Right lung (tissue), 10 donors: ENCODE measurements at places on chromosomes 5 and 9.

DNA sequence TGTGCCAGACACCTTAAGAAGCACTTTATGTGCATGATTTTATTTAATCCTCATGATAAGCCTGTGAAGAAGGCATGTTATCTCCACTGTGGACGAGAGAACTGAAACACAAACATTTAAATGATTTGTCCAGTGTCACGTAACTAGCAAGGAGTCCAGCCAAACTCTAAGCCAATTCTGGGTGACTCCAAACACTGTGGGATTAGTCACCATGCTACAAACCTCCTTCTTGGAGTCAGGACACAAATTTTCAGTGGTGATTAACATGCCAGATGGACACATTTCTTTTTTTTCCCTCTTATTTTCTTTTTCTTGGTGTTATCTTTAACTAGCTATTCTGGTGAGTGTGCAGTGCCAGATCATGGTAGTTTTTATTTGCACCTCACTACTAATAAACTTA lies 316.8 kb downstream of the NDUFS4 start:
- no peak for DNase-seq

GRCh38 chr5:37615184-37615583 lies 224.7 kb downstream of the GDNF start:
- DNase-seq: no peak

DNA sequence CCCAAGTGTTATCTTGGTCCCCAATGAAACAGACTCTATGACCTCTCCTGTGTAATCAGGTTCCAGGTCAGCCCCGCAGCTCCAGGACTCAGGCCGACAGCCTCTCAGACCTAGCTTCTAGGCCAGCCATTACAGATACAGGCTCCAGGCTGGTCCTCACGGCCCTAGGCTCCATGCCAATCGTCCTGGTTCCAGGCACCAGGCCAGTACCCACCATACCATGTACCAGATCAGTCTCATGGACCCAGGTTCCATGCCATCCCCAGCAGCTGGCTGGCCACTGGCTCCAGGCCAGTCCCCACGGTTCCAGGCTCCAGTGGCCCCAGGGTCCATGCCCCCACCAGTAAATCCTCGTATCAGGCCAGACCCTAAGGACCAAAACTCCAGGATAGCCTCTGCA lies 1326.6 kb upstream of the C9orf72 start:
- no peak for DNase-seq

DNA sequence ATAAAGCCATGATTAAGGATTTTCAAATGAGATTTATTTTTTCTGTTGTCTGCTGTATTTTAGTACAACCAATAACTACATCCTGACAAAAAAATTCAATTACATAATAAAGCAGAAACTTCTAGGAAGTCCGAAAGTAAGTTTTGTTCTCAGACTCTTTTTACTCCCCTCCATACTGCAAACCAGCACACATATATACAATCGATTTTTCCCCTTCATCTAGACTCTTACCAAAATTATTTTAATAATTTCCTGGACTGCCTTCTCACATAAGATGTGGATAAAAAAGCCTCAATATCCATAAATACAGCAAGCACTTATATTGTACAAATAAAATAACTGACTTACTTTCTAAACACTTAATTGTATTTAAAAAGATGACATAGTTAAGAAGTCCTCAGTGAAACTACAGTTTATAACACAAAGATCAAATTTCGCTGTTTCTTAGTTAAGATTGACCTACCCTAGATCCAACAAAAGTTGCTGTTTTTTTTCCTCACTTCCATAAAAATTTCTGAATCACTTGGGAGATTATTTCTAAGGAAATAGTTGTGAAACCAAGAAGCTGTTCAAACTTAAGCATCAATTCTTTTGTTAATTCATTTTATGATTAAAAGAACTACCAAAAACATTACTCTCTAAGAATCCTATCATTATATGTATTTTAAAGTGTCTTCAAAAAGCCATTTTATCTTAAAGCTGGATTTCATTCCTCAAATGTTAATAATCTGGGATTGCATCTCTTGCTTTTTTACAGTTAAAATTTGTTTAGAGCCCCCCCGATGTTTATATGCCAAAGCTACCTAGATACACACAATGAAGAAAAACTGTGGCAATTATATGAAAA lies 74.7 kb upstream of the IFNE start:
- no peak for DNase-seq

GRCh38 chr5:135894276-135894675 lies 1.4 kb downstream of the IL9 start:
- peak; percentile 11 for DNase-seq

GRCh38 chr5:139962445-139962844 lies 80.7 kb downstream of the NRG2 start:
- no peak for DNase-seq

DNA sequence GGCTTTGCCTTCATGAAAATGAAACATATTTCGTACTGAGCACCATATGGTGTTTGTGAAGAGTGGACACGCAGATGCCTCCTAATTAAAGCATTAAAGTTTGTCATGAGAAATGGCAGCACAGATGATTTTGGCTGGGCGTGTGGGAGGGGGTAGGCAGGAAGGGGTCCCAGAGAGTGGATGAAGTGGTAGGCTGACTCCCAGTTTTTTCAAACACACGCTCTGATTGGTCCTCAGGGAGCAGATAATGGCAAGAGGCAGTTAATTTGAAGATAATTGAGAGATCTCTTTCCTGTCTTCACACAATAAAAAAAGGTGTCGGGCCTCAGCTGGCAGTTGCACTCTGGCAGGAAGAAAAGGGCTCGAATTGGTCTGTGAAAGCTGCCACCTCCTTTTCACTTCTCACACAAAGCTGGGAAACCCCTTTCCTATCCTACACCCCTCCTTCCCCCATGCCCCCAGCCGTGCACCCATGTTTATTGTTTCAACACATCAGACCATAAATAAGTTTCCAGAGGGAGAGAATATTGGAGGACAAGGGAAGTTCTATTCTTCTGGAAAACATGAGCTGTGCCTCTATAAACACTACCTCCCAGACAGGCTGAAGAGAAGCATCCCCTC lies 429.6 kb downstream of the ARHGEF28 start:
- DNase-seq: no peak

GRCh38 chr5:58505971-58506640 lies 14.9 kb downstream of the GAPT start:
- DNase-seq: no peak

- no peak for DNase-seq
Measured at GRCh38 chr5:80864706-80865435, 95.3 kb upstream of the RASGRF2 start.

- DNase-seq: no peak
Measured at GRCh38 chr9:78958892-78959291, 612.9 kb upstream of the TLE4 start.

GRCh38 chr5:25362799-25363198 lies 718.0 kb upstream of the CDH10 start:
- DNase-seq: no peak

DNA sequence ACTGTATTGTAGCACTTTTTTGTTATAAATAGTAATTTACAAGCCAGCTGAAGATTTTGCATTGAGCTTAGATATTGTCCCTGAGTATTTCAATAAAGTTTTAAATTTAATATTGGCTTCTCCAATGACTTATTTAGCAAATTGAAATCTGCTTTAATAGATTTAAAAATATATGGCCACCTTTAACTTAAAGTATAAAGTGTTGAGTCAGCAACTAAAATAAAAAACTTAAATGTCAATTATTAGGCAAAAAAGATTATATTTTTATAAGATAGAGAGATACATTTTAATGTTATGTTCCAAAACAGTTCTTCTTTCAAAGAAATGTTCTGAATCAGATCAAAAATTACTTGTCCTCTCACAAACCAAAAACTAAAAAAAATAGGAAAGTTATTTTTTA lies 60.7 kb downstream of the OSMR start:
- DNase-seq: no peak

DNA sequence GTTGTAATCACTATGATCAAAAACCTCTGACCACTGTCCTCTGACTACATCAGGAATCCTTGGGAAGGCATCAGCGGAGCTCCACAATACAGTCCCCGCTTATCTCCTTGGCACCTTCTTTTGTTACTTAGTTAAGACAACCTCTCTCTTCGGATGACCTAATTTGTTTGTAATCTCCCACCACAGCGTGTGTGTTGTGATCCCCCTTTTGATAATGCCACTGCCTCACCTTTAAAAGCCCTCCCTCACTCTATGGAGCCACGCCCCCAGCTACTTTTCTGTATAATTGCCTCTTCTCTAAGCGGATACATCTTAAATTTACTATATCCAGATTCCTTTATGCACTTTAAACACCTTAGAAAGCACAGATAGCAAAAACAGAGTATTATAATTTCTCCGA lies 35.9 kb downstream of the OR2Y1 start:
- no peak for DNase-seq

DNA sequence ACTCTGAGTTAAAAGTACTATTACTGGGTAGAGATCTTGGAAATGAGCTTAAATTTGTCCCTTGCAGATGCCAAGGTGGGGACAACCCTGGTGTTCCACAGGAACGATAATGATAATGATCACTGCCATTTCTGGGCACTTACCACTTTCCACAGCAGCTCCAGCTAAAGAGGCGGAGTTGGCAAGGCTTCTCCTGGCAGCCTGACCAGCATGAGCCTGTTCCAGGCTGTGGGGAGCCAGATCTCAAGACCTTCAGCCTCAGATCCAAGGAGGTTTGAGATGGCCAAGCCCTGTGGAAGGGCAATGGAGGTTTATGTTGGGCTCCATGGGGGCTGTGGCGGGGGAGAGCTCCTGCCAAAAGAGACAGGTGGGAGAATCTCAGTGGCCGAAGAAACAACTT lies 244.9 kb upstream of the MVB12B start:
- DNase-seq: no peak

- no peak for DNase-seq
Measured at GRCh38 chr5:172692981-172693380, 51.9 kb downstream of the NEURL1B start.

- DNase-seq: no peak
Measured at GRCh38 chr5:114984796-114985195, 184.9 kb downstream of the TRIM36 start.

- DNase-seq: no peak
Measured at GRCh38 chr5:105167092-105167491, 1604.5 kb upstream of the NUDT12 start.

DNA sequence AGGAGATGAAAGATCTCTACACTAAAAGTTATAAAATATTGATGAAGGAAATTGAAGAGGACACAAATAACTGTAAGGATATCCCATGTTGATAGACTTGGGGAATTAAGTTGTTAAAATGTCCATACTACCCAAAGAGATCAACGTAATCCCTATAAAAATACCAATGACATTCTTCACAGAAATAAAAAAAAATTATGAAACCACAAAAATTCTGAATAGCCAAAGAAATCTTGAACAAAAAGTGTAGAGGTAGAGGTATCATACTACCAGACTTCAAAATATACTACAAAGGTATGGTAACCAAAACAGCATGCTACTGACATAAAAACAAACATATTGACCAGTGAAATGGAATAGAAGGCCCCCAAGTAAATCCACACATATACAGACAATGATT lies 71.5 kb upstream of the ELL2 start:
- no peak for DNase-seq

DNA sequence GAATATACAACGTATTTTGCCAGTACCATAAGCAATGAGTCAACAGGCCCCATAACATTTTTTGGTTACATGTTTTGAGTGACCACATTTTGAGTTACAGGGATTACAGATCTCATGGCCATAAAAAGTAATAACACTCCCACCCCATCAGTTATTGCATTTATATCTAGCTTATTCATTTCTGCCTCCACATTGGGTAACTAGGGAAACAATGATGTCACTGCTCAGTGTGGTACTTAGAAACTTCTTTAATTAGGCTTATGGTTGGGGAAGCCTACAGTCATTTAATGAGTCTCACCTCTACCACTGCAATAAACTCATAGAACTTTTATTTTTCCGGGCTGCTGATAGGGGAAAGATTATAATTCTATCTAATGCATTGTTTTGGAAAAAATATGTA lies 39.9 kb upstream of the SMIM15 start:
- no peak for DNase-seq

DNA sequence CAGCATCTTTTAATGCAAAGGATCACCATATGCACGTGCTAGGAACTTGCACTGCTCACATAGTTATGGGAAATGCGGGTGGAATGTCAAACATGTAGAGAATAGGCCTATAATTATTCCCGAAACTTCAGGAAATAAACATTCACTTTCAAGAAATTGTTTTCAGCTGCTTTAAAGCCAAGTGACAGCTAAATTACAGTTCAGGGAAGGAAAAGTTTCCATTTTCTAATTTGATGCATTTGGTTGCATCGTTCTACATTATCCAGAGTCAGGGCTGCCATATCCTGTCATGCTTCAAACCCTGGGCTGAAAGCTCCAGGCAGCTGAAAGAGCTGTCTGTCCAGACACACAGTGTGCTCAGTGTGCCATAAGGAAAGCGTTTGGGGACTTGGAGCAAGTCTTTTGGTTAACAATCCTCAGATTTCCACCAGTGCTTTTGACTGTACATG lies 518.1 kb downstream of the CSNK1G3 start:
- DNase-seq: no peak

- no peak for DNase-seq
Measured at GRCh38 chr5:58804291-58804690, 221.4 kb downstream of the RAB3C start.

GRCh38 chr5:154403776-154404387 lies 41.9 kb upstream of the SAP30L start:
- DNase-seq: no peak

GRCh38 chr5:83095957-83096539 lies 18.7 kb downstream of the XRCC4 start:
- no peak for DNase-seq

DNA sequence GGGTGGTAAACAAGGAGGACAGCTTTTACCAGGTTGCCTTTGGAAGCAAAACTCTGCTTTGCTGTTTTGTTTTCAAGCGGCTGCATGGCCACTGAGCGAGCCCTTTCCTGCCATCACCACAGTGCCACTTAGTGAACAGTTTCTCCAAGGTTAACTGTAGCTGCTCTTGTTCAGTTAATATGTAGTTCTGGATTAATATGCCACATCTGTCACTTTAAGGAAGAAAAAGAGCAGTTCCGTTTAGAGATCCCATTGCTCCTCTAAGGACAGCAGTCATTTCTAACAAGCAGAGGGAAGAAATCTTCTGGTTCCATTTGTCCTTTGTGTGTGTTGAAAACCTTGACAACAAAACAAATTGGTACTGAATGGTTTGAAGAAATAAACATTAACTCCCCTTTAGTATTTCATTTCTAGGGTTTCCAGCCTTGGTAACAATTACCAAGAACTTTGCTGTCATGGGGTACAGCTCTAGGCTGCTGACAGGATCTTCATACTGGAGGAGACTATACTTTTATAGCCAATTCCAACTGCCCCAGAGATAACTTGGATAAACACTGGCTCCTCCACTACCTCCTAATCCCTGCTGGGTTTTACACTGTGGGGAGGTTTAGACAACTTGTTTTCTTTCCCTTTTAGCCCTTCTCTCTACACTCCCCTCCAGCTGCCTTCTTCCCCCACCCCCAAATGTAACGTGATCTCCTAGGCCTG lies 10.3 kb upstream of the ABL1 start:
- peak; percentile 69 for DNase-seq

- no peak for DNase-seq
Measured at GRCh38 chr5:57405984-57406383, 76.6 kb downstream of the ACTBL2 start.

DNA sequence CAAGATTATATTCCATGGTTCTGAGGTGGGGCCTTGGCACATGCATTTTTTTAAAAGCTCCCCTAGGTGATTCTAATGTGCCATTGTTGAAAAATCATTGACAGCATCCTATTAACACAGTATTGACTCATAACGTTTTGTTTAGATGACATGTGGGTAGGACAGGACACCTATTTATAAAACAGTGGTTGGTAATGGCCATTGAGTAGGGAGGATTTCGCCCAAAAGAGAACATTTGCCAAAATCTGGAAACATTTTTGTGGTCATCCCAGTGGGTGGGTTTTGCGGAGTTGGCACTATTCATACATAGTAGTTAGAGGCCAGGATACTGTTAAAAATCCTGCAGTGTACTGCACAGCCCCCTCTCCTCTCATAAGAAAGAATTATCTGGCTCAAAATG lies 6.4 kb upstream of the CHD1 start:
- DNase-seq: no peak
